ENCODE measurements at places on chromosomes 5 and 9.
A peak's percentile ranks its signal among the peaks of the same experiment; 100 is the strongest.

- no peak for DNase-seq
Measured at GRCh38 chr9:90925581-90926257, 124.1 kb downstream of the SYK start.

DNA sequence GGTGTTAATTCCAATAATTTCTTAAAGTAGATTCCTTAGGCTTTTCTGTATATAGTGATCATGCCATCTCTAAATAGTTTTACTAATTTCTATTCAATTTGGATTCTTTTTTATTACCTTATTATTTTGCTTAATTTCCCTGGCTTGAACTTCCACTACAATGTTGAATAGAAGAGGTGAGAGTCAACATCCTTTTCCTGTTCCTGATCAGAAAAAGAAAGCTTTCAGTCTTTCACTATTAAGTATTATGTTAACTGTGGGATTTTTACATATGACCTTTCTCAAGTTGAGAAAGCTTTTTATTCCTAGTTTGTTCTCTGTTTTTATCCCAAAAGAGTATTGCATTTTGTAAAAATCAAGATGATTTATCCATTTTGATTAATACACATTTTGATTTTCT lies 574.5 kb upstream of the TLE4 start:
- DNase-seq, result no peak

DNA sequence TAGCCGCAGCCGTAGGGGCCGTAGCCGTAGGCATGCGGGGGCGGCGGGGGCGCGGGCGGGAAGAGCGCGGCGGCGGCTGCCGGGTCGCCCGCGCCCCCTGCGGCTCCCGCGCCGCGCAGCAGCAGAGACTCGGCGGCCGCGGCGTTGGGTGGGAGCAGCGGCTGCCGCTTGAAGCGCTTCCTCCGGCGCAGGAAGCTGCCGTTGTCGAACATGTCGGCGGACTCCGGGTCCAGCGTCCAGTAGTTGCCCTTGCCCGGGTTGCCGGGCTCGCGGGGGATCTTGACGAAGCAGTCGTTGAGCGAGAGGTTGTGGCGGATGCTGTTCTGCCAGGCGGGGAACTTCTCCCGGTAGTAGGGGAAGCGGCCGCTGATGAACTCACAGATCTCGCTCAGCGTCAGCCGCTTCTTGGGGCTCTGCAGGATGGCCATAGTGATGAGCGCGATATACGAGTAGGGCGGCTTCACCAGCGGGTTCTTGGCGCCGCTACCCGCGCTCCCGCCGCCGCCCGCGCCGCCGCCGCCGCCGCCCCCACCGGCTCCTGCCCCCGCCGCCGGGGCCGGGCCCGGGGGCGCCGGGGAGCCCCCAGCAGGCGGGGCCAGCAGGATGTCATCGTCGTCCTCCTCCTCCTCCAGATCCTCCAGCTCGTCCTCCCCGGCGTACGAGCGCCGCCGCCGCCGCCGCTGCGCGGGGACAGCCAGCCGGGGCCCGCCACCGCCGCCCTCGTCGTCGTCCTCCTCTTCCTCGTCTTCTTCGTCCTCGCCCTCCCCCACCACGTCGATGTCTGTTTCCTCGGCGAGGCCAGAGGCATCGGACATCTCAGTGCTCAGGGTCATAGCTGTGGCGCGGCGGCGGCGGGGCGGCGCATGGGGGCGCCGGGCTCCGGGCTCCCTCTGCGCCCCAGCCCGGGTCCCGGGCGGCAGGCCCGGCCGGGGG lies 781 bp downstream of the FOXD1 start:
- DNase-seq, result no peak

DNA sequence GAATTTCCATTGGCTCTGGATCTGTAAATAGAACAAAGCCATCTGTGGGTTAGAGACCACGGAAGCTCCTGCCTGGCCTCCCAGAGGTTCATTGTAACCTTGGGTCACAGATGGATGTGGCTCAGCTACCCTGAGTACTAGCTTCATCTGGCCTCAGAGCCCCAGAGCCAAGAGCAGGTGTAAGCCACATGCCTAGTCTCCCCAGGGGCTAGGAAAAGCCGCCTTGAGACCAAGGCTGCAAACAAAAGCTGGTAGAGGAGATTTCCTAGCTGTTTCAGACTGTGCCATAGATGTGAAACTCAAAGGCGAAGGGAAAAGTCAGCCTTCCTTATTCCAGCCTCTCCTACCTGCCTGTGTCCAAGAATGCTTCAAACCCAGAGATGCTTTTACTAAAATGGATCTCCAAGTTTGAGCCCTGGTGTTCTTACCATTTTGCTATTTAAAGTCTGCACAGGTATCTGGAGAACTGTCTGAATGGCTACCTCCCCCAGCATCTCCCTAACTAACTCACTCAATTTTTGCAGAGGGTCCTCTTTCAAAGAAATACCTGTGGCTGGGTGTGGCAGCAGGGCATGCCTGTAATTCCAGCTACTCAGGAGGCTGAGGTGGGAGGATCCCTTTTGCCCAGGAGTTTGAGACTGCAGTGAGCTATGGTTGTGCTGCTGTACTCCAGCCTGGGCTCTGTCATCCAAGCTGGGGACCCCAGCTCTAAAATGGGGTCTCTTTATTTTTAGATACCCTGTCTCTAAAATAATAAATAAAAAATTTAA lies 42.3 kb upstream of the MAP1B start:
- DNase-seq, result no peak

DNA sequence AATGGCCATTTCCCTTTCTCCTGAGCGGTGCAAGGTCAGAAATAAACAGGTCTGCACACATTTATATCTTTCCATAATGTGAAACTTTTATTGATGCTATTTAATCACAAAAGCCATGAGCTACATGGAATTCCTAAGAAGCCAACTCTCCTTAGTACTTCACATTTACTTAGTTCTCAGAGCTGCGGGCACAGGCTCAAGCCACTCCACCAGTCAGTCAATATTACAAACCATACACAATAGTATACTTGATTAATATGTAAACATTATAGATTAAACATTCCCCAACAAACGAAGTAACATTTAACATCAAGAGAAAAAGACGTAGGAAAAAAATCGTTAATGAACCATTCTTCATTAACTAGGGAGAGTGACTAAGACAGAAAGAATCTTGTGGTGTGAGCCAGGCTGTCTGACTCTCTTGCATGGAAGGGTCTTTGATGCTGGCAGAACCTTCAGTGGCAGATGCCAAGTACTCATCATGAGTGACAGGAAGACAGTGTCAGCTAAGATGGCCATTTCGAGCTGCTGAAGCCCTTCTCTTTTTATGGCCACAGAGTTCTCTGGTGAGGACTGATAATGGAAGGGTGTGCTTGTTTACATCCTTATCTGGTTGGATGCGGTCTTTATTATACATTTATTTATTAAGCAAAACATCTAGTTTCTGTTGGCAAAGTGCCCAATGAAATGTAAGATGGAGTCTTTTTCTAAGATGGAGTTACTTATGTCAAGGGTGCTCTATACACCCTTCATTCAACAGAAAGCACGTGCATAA lies 115.5 kb upstream of the TUT7 start:
- DNase-seq, result no peak

GRCh38 chr9:97666907-97667686 lies 30.0 kb downstream of the XPA start:
- no peak for DNase-seq

GRCh38 chr5:139872052-139872766 lies 76.6 kb downstream of the PSD2 start:
- DNase-seq, result no peak

GRCh38 chr9:81719972-81720371 lies 30.6 kb upstream of the TLE1 start:
- no peak for DNase-seq

DNA sequence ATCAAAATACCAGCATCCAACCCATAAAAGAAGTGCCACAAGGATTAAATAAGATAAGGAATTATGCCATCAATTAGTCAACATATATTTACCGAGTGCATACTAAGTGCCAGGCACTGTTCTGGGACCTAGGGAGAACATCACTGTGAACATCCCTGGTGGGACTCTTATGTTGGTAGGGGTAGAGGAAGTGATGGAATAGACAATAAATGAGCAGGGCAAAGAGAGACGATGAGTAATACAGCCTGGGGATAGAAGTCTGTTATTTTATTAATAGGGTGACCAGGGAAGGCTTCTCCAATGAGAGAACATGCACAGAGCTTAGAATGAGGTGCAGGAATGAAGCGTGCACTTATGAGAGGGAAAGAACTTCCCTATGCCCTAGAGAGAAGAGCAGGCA lies 47.4 kb upstream of the VLDLR start:
- no peak for DNase-seq

- DNase-seq, result peak; percentile 89
Measured at GRCh38 chr9:133238272-133238850, 29.3 kb upstream of the OBP2B start.

GRCh38 chr5:131281868-131282234 lies 18.0 kb downstream of the CDC42SE2 start:
- DNase-seq, result no peak

- DNase-seq, result no peak
Measured at GRCh38 chr9:135791431-135792267, 89.7 kb downstream of the KCNT1 start.

DNA sequence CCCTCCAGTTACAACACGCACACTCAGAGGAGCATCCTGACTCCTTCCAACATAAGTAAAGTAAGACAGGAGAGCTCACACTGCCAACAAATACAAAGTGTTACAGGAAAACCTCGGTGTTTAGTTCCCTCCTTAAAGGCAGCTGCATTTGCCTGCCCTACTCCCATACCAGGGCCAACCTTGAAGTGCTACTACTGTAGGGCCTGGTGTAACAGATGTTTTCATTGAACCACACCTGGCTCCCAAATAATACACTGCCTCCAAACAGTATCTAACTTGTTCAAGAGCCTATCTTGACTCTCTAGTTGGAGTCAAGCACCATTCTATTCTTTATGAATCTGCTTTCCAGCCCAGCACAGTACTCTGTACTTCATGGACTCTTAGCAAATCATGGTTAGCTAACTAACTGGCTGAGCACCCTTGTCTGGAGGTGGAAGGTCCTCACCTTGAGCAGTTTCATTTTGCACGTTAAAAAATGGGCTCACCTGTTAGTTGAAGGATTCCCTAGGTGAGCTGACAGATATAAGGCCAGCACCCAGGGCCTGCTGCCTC lies 34.6 kb downstream of the TTC39B start:
- no peak for DNase-seq

DNA sequence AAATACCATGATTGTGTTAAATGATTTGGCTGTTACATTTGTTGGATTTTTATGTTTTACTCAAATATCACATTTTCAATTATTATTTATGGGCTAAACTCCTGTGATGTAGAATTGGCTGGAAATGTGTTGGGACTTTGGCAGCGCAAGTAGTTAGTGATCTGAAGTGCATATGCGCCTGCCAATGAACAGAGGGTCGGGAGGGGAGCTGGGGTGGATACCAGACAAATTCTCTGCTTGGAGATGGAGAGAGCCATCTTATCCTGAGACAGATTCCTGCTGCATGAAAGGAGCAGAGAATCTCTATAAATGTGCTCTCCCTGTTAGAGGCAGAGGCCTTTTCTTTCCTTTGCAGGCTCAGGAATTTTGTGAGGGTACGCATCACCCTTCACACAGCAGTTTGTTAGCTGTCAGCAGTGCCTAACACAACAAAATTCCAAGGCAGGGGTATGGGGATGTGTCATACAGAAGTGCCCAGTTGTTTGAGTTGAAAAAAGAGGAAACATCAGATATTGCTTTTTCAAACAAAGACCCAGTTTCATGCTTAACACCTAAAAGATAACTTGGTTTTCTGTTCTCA lies 489.1 kb downstream of the CSNK1G3 start:
- DNase-seq, result no peak

DNA sequence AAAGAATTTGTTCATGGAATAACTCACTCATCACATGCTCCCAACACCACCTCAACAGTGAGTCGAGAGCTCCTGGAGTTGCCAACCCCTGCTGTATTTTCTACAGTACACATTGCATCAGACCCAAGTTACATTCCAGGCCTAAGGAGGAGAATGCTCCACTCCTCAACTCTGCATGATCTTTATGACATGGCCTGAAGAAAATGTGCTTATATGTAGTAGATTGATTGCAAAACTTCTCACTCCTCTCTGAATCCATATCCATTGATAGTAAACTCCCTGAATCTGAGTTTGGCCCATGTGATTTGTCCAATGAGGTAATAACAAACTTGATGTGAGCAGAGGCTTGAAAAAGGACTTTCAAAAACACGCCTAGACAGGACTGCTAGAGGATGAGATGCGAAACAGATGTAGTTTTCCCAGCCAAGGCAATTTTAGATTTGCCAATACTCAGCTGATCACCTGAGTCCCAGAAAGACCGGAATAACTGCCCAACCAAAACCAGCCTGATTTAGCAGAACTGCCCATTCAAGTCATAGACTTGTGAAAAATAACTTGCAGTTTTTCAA lies 29.0 kb upstream of the PAPPA start:
- no peak for DNase-seq

- DNase-seq, result no peak
Measured at GRCh38 chr5:173697931-173698579, 81.6 kb upstream of the BOD1 start.

GRCh38 chr5:10685115-10685521 lies 75.9 kb downstream of the DAP start:
- no peak for DNase-seq

DNA sequence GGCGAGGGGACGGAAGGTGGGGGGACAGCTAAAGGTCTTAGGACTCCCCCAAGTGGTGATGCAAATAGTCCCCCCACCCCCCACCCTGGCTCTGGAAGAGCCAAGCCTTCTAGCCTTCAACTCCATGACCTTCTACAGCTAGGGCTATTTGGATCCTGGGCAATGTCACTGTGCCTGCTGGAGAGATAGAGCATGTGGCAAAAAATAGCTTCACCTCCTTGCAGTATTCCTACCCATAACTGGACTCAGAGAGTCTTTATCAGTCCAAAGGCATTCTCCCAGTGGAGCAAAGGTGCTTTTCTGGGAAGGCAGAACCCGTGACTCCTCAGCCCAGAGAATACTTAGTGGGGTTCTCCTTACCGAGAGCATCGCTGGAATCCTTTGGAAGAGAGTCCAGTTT lies 48.9 kb upstream of the PPARGC1B start:
- DNase-seq, result no peak

DNA sequence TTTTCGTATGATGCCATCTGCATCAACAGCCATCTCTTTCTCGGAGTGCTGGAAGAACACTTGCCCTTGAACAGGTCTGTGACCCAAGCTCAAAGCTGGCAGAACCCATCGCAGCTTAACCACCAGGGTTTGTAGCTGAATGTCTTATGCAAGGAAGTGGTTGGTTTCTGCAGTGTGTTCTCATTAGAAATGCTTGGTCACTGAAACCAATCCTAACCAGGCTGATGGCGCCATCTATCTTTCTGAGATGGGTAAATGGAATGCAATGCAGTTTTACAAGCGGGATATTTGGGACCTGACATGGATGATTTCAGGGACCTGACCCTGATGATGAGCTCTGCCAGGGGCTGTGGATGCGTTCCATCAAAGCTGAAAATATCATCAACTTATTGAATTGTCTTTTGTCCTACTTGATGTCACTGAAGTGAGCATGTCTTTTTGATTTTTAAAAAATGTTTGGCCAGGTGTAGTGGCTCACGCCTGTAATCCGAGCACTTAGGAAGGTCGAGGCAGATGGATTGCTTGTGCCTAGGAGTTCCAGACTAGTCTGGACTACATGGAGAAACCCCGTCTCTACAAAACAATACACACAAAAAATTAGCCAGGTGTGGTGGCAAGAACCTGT lies 28.7 kb downstream of the DMRT3 start:
- no peak for DNase-seq

Measured in liver (tissue), 10 donors.